ENCODE measurements at places on chromosomes 16 and 17.

- DNase-seq, result no peak
Measured at GRCh38 chr16:84082835-84083569, 33.7 kb downstream of the MBTPS1 start.

GRCh38 chr17:30379903-30380381, 1.2 kb downstream of the CPD start:
- no peak for DNase-seq

DNA sequence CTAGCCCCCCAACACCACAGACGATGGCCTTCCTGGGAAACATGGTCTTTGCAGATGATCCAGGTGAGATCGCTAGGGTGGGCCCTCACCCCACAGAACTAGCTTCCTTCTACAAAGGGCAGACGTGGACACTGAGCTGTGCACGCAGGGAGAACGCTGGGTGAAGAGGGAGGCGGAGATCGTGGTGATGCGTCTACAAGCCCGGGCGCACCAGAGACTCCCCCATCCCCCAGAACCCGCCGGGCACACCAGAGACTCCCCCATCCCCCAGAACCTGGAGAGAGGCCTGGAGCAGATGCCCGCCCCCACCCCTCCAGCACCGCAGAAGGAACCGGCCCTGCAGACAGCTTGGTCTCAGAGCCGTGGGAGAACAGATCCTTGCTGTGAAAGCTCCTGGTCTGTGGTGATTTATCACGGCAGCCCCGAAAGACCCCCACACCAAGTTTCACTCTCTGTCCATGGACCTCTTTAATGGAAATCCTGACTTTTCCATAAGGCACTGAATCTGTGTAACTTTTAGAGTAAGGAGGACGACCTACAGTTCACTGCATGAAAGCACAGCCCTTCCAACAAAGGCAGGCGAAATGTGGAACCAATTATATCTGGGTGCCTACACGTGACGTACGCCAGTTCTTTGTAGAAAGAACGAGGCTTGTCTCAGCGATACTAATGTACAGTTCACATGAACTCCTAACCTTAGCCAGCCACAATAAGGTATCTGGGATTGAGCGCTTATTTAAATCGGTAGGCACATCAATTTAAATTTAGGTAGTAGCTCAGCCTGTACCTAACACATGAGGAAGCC, 88.5 kb downstream of the ANKRD11 start:
- no peak for DNase-seq

DNA sequence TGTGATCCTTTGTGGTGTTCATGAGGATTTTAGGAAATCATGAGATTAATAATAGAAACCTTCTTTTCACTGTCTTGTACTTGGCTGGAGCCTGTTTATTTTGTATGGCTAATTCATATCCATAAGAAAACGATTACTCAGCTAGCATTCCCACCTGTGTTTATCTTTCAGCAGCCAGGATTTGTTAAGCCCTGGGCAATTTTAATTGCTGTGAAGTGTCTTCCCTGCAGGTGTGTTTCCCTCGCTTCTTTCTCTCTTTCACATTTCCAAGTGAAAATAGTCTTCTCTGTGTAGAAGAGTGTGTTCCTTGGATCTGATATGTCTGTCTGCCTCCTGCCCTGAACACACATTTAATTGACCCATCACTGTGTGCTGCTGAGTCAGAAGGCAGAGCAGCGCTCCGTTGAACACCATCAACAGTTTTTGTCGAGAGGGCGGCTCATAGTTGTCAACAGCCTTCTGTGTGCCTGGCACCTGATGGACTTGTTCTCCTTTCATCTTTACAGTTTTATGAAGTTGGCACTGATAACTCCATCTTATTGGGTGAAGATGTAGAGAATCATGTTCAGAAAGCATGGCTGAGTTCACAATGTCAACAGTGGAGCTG, 83.2 kb downstream of the SPECC1 start:
- DNase-seq, result peak; percentile 25

DNA sequence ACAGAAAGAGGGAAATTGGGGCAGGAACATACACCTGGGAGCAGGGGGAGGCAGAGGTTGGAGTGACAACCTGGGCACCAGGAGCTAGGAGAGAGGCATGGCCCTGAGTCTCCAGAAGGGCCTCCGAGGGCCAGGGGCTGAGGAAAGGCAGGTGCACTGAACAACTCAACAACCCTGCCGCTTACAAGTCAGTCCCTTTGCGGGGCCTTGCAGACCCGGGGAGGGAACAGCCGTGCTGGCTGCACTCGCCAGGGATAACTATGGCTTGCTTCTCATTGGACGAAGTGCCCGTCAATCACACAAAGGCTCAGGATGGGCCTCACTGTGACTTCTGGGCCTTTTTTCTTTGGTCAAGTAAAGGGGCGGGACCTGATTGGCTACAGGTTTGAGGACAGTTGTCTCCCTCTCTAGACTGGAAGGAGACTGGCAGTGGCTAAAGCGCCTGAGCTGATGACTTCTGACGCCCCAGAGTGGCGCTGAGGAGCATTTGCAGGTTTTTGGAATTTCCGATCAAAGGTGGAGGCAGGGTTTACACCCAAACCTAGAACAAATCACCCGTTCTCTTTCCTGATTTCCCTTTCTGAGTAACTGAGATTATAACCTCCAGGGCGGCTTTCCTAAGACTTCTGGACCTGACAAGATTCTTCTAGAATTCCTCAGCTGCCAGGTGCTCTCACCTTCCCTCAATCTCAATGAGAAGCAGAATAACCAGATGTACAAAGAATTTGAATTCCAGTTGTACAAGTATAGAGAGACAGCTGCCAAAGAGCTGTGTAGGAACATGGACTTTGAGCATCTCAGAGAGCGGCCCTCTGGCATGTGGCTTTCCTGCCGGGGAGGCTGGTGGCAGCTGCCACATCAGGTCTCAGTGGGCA, 27.6 kb upstream of the ST6GALNAC2 start:
- no peak for DNase-seq

Measured in Caki2 (cell line).